KG1 (cell line): ENCODE measurements at places on chromosomes 7 and 10.

DNA sequence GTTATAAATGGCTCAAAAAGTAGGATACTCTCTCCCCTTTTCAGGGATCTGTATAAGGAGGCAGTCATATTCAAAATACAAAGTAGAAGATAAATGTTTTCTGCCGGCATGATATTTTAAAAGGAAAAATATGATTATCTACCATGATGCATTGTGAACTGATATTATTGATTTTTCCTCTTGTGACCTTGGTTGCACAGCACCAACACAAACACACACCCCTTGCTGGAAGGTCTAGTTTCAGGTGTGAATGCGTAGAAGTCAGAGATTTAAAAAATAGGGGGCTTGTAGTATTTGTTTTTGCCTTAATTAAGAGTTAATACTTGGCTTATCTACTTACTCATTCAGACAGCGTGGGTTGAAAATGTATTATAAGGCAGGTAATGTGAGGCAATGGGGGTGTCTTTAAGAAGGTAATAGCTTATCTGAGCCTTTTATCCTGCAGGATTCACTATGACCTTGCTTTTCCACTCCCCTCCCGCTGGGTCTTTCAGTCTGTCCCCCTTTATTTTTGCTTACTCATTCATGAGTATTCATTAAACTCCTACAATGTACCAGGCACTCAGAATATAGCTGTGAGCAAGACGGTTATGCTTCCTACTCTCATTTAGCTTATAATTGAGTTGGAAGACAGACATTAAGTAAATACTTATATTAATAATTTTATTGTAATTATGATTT is 390.6 kb downstream of the SDK1 start:
- DNase-seq: no peak

GRCh38 chr10:9331583-9332008 is 1277.1 kb downstream of the GATA3 start:
- peak; percentile 10 for DNase-seq

DNA sequence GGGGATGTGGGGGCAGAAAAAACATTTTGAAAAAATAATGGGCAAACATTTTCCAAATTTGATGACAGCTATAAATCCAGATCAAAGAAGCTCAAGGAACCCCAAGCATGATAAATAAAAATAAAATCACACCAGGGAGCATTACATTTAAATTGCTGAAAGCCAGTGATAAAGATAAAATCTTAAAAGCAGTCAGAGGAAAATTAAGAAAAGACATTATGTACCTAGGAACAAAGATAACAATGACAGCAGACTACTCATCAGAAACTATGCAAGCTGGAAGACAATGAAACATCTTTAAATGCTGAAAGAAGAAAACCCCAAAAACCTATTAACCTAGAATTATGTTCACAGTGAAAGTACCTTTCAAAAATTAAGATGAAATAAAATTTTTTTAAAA is 23.3 kb downstream of the NEUROG3 start:
- DNase-seq: no peak

DNA sequence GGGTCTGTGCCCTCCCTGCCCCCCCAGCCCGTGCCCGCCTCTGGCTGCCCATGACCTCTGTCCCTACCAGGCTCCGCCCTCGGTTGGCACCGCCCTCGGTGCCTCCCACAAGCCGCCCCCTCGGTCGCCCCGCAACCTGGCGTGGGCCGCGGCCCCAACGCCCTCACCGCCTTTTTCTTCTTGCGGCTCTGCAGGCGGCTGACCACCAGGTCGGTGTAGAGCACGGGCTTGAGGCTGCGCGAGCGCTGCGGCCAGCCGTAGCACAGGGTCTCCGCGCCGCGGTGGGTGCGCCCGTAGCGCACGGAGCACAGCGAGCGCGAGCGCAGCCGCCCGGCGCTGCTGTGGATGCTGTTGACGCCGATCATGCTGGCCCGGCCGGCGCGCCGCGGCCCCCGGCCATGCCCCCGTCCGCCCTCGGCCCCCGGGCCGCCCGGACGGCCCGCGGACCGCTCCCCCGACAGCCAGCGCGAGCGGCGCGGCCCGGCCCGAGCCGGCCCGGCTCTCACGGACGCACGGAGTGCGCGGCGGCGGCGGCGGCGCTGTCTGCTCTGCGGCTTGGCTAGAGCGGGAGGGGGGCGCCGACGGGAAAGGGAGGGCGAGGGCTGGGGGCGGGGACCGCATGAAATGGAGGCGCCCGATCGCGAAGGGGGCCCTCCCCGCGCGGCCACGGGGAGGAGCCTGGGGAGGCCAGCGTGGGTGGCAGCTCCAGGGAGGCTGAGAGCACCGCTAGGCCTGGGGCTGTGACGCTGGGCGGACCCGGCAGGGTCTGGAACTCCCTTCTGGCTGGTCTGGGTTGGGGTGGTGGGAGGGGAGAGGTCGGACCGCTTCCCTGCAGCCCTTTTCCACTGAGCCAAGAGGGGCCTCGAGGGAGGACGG is 9.6 kb downstream of the PSD start:
- no peak for DNase-seq

- DNase-seq: no peak
Observed at GRCh38 chr7:84073186-84073875, 121.3 kb downstream of the SEMA3A start.

DNA sequence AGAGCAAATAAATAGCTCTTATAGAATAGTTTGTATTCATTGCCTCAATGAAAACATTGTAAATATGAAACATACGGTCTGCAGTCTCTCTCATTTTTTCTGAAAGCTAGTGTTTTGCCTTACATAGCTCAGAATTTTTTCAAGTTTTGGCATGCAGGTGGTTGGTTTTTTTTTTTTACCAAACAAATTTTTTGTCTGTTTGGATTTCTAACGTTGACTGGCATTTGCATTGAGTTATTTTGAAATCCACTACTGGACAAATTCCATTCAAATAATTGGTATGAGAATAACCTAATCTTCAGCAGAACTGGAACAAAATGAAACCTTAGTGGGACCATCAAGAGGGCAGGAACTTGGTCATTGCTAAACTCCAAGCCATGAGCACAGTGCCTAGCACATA is 107.6 kb upstream of the SAMD8 start:
- no peak for DNase-seq

DNA sequence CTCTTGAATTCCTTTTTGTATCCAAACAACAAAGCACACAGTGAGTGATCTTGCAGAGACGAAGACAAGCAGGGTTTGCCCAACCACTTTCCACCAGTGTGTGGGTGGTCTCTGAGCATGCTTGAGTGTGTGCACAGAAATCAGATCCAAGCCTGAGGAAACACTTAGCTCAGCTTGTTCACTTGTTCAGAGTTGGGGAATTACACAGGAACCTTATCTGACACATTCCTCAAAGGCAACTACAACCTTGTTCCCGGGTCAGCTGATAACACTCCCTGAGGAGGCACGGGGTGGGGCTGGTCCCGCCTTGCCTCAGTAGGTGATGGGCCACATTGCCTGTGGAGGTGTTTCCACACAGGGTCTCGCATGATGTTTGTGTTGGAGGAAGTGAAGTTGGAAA is 216.9 kb downstream of the DYNC1I1 start:
- no peak for DNase-seq

DNA sequence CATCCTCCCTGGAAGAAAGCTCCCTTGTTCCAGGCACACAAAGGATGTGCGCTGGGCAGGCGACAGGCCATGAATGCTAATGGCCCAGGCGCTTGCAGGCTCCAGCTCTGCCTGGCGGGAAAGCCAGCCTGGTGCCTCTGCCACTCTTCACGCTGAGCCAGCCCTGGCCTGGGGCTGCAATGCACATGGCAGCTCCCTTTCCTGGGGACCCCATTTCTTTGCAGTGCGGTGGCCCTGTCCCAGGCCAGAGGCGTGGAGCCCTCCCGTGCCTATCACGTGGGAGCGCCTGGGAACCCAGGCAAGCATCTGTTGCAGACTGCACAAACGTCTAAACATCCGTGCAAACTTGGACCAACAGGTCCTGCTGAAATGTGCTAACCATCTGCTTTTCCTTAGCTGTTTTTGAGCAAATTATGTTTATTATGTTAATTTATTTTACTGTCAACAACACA is 152.1 kb upstream of the LYZL2 start:
- DNase-seq: no peak

DNA sequence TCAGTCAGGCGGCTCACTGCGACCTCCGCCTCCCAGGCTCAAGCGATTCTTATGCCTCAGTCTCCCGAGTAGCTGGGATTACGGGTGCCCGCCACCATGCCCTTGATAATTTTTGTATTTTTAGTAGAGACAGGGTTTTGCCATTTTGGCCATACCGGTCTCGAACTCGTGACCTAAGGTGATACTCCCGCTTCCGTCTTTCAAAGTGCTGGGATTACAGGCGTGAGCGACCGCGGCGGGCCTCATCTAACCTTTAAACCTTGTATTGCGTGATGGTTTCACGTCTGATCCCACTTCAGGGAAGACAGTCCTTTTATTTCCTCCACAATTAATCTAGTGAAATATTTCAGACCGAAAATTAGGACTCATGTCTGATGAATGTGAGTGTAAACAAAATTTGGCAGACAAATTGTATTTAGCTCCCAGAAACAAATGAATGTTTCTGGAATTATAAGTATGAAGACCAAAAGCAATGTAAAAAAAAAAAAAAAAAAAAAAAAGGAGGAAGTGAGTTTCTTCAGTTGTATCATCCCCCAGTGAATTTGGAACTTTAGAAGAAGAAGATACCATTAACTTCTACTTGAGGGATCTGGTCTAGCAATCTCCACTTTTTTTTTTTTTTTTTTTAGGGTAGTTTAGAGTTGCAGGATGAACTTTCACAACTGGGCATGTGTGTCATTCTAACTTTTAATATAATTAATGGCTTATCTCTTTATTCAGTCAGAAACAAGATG is 1.6 kb downstream of the NUP42 start:
- no peak for DNase-seq

DNA sequence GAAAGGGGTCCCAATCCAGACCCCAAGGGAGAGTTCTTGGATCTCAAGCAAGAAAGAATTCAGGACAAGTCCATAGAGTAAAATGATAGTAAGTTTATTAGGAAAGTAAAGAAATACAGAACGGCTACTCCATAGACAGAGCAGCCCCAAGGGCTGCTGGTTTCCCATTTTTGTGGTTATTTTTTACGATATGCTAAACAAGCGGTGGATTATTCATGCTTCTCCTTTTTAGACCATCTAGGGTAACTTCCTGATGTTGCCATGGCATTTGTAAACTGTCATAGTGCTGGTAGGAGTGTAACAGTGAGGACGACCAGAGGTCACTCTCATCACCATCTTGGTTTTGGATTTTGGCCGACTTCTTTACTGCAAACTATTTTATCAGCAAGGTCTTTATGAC is 1033.4 kb downstream of the SORCS3 start:
- no peak for DNase-seq

DNA sequence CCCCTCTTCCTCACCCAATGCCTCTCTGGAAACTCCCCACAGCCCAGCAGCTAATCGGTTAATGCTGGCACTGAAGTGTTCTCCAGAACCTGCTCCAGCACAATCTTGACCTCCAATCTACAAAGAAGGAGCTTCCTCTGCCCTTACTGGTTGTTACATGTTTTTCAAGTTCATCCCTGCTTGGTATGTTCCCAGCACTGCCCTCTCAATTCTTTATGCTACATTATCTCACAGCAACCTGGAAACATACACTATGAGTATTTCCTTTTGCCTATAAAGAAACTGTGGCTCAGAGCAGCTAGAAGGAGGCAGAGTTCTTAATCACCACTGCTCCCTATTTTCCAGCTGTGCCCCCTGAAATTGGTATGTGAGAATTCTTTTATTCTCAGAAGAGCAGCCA is 84.1 kb upstream of the KMT2E start:
- no peak for DNase-seq

DNA sequence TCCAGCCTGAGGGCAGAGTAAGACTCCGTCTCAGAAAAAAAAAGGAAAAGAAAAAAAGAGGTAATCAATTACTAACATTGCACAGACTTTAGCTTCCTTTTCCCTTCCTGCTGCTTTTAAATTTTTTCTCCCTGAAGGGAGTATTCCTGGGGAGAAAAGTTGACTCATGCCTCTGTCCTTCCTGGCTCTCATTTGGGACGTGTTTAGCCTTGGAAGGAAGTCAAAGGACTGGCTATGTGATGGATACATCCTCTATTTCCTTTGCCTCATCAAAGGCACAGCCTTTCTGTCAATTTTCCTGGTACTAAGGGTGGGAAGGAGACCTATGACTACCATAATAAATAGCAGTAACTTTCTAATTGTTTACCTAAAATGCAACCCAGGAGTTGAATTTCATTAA is 77.6 kb downstream of the ITGA8 start:
- no peak for DNase-seq

GRCh38 chr10:28113202-28113601 is 114.3 kb upstream of the ODAD2 start:
- no peak for DNase-seq

GRCh38 chr7:17467386-17467945 is 169.0 kb downstream of the AHR start:
- no peak for DNase-seq

GRCh38 chr10:47090903-47091302 is 179.7 kb downstream of the PTPN20 start:
- no peak for DNase-seq

DNA sequence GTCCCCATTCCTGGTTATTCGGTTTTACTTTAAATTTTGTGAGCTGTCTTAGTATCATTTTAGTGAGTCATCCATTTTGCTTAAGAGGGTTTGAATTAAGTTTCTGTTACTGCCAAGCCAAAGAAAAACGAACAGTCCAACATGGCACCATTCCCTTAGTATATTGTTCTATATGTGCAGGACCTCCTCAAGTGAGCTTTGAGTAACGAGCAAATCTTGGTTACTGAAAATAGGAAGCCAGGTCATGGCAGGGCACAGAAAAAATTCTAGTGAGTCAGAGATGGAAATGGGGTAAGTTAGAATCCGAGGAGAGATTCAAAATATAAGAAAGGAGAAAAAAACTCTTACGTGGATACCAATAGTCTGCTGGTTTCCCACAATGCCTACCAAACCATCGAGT is 292.9 kb downstream of the BAMBI start:
- no peak for DNase-seq

DNA sequence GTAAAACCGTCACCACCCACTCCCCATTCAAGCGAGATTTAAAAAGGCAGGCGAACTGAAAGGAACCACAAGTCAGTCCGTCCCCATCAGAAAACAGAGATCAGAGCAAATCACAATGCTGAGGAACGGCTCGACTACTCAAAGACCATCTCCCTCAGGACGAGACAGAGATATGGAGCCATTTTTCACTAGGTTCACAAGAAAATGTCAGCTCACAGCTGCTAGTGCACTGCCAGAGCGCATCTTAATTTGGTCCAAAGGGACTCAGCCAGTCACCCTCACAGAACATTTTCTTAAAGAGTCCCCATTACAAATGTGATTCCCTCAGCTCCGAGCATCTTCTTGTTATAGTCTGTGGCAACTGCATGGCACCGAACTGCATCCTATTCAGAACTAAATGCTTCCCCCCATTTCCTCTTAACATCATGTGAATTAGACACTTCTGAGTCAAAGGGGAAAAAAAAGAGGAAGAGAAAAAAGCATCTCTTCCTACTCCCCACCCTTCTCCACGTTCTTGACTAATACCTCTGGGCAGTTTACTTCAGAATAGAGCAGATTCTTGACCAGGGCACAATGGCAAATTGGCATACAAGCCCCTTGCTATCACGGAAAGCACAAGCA is 683.9 kb downstream of the MAGI2 start:
- no peak for DNase-seq

DNA sequence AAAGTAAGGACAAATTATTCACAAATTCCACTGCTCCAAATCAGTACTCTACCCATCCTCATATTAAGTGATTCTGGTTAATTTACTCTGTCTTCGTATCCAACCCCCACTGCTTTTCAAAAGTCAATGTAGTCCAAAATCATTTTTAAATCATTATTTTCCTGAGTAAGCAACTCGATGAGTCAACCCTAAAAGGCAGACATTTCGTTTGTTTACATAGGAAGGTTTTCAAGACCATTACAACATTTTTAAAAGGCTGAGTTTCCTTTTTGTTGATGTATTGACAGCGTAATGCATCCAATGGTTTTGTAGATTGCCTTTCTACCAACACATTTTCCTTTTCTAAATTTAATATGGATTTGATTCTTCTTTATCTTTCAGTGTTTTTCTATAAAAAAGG is 523.0 kb upstream of the ANKRD30A start:
- DNase-seq: no peak
